ENCODE measurements at places on chromosomes 5 and 9.

GRCh38 chr5:5179079-5179478 lies 38.9 kb downstream of the ADAMTS16 start:
- peak; percentile 45 for DNase-seq

DNA sequence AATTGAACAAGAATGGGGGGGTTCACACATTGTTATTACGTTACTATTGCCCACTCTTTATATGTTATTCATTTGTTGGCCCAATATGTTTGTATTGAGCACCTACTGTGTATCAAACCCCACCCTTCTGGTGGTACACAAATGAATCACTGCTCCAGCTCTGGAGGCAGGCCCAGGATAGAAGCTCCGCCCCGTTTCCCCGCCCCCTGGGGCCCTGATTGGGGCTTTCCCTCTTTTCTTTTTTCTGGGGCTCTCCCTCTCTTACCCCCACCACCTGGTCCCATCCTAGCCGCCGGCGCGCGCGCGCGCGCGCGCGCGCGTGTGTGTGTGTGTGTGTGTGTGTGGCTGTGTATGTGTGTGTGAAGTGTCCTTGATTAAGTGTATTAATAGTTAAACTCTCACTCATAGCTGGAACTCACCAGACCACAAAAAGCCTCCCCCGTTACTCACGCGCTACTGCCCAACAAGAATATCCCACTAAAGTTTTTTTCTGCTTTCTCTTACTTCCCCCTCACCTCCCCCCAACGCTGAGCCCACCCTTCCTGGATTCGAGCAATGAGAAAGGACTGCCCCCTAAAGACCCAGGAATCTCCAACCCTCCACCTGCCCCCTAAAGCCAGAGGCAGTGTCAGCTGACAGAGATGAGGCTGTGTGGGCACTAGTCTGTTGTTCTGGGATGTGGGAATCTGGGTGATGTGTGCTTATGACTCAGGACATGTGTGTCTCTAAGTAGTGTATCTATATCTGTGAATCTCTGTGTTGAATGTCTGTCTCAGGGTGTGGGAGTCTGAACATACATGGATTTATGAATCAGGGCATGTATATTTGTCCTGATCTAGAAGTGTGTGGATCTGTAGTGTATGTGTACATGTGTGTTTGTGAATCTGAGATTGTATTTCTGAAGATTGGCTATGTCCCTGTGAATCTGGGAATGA lies 4.0 kb downstream of the CXXC5 start:
- DNase-seq, result peak; percentile 99

- no peak for DNase-seq
Measured at GRCh38 chr5:174338185-174339010, 292.9 kb downstream of the NSG2 start.

DNA sequence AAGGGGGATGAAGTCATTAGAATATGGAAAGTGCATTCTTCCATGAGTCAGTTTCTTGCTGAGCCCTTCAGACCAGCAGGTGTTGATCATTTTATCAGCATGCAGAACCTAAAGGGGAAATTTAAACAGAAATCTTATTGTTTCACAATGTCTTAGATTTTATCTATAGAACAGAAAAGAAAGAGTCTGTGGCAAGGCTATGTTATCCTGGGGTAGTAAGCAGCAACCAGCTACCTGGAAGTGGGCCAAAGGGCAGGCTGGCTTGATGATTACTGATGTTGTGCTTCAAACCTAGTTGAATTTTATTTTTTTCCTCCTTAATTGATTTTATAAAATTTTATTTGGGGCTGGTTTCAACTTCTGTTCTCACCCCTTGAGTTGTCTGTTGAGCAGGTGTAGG lies 101.5 kb downstream of the LRRC70 start:
- DNase-seq, result no peak

DNA sequence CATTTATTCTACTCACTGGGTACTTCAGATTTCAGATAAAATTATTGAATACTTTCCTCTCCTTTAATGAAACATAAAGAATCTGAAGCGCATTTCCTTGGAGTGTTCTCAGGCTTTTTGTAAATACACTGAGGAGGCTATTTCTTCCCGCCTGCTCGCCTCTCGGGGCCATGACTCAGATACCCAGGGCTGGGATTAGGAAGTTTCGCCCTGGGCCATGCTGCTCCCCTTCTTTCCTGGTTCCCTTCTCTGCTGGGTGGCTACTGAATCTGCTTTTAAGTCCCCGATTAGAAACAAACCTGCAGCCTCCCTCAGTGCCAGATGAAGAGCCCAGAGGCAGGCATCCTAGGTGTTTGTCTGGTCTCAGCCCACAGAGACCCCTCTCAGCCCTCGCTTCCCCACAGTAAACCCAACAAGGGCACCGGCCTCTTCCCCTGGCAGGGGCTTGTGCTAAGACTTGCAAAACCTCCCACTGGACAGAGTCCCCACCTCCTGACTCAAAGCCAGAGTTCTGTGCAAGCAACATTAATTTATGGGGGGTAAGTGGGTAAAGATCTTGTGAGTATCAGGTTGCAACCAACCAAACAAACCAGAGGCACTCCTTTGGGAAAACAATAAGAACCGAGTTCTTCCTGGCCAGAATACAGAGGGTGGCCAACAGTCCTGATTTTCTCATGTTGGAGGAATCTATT lies 30.7 kb upstream of the IRX1 start:
- DNase-seq, result no peak

GRCh38 chr9:93050231-93050630 lies 8.3 kb upstream of the SUSD3 start:
- DNase-seq, result no peak

- no peak for DNase-seq
Measured at GRCh38 chr9:129326061-129327005, 148.3 kb upstream of the IER5L start.

- peak; percentile 58 for DNase-seq
Measured at GRCh38 chr9:68560071-68560844, 19.6 kb upstream of the TMEM252 start.

- DNase-seq, result no peak
Measured at GRCh38 chr9:129610213-129610472, 10.8 kb downstream of the C9orf50 start.

- DNase-seq, result no peak
Measured at GRCh38 chr9:23447166-23447565, 378.9 kb downstream of the ELAVL2 start.

DNA sequence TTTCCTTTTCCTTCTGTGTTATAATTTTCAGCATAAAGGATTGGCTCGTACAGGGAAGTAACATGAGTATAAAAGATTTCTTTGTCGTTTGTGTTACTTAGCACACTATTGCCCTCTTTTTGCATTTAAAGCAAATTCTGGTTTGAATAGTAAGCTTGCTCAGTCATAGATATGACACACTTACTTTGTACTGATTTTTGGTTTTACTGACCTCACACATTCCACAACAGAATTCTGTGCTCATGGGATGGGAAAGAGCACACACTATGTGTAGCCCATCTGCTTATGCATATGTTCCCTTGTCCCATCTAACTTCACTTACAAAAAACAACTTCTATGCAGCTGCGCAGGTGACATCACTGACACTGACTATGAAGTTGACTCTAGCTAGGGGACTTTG lies 111.9 kb upstream of the MTAP start:
- no peak for DNase-seq

- DNase-seq, result no peak
Measured at GRCh38 chr5:42749020-42749419, 7.6 kb upstream of the CCDC152 start.

GRCh38 chr5:167798448-167798847 lies 493.0 kb upstream of the WWC1 start:
- DNase-seq, result no peak

DNA sequence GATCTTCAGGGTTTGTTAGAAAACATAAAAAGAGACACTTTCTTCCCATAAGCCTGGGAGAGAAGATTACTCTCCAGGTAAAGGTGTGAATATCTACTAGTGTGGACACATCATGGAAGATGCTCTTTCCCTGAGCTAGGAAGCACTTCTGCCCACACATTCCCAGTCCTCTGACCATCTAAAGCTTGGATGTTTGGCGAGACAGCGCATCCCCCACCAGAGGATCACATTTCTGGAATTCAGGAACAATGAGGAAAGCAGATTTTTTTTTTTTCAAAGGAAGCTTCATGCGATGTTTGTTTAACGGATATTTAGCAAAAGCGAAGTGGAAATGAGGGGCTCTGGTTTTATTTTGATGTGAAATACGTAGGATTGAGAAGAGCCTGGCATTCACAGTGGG lies 6.2 kb downstream of the SVEP1 start:
- DNase-seq, result no peak

DNA sequence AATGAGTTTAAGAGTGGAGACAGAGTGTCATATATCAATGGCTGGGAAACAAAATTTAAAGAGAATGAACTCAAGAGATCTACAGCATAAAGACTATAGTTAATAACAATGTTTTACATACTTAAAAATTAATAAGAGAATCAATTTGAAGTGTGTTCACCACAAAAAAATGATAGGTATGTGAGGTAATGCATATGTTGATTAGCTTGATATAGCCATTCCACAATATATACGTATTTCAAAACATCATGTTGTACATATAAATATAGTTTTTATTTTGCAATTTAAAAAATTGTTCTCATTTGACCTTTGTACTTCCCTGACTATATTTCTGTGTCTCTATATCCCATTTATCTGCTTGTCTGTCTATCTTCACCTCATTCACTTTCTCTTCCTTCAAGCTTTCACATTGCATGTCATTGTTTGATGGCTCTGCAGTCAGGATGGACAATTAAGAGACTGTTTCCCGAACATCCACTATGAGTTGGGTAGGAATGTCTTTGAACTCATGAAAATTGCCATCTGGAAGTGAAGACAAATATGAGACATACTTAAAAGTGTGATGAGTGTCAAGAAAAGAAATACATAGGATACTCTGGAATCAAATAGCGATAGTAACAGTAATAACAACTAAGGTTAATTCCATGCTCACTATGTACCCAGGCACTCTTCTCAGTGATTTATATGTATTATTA lies 359.9 kb upstream of the ACTBL2 start:
- no peak for DNase-seq

GRCh38 chr9:76856016-76856415 lies 49.9 kb downstream of the PRUNE2 start:
- no peak for DNase-seq

- DNase-seq, result no peak
Measured at GRCh38 chr9:8693464-8693863, 893.9 kb upstream of the DMAC1 start.

Data from Caki2 (cell line).